ENCODE measurements at places on chromosomes 7 and 10. TPM values are rescaled to one million over a fixed set of nuclear protein-coding genes. Genes with fewer than 3 reads are reported as not detected.

DNA sequence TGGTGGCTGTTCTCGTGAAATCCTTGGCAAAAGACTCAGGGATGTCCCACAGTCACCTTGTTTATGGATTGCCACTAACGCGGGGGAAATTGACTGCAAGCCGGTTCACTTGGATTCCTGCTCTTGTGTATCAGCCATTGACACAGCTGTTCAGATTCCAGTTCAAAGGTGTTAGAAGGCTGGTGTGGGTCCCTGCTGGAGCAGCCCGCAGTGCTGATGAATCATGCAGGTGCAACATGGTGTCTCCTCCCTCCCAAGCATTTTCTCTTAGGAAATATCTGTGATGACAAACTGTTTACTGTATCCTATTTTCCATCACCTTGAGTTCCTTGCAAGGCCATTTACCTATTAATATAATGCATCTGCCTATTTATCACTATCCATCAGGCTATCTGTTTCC, 170.1 kb downstream of the GATA3 start:
- H3K27ac ChIP-seq = no peak overlapping the region
- no peak overlapping the region for H3K4me3 ChIP-seq
- H3K4me1 ChIP-seq = no peaks in the 10 kb centered on the region
- H3K27me3 ChIP-seq = no peaks in the 10 kb centered on the region
- no peaks in the 10 kb centered on the region for H3K36me3 ChIP-seq
- DNase-seq = no peak

Gene CDHR1
- polyA plus RNA-seq = 7.7 TPM

Gene COL17A1
- 0.40 TPM for polyA plus RNA-seq

- no peak for DNase-seq
- H3K27me3 ChIP-seq = no peaks in the 10 kb centered on the region
- no peak overlapping the region for H3K4me3 ChIP-seq
- no peaks in the 10 kb centered on the region for H3K36me3 ChIP-seq
- peak overlapping the region; percentile 89 for H3K27ac ChIP-seq
Measured at GRCh38 chr10:78301891-78302738, 268.5 kb downstream of the RPS24 start.

DNA sequence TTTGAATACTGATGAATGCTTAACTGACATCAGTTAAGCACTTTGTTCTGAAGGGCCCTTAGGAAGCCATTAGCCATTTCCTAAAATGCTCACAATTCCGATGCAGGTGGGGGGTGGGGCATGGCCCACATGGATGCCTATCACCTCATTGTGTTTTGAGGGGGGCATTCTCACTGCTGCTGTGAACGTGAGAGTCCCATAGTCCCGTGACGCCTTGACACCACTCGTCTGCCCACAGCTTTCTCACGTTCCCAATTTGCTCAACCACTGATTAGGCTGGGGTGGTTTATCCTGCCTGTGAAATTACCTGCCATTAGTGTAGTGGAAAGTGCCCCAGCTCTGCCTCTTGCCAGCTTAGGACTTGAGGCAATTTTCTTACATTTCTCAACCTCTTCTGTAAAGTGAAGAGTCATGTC, 31.9 kb downstream of the DUSP5 start:
- no peak overlapping the region for H3K4me3 ChIP-seq
- H3K36me3 ChIP-seq = no peaks in the 10 kb centered on the region
- no peak overlapping the region for H3K27ac ChIP-seq

GRCh38 chr7:55517191-55517633, 55.1 kb downstream of the VOPP1 start:
- no peak for DNase-seq
- H3K27me3 ChIP-seq = no peaks in the 10 kb centered on the region
- H3K4me1 ChIP-seq = no peaks in the 10 kb centered on the region
- H3K36me3 ChIP-seq = no peaks in the 10 kb centered on the region

- no peaks in the 10 kb centered on the region for H3K36me3 ChIP-seq
- H3K27me3 ChIP-seq = no peaks in the 10 kb centered on the region
- peaks cover 13% of the 10 kb centered on the region for H3K4me1 ChIP-seq
- no peak for DNase-seq
- H3K27ac ChIP-seq = no peak overlapping the region
- H3K4me3 ChIP-seq = no peak overlapping the region
Measured at GRCh38 chr7:42736931-42737330, 174.9 kb downstream of the C7orf25 start.

Gene VWDE
- 11.1 TPM for polyA plus RNA-seq

Gene ELOVL3
- 2.4 TPM for polyA plus RNA-seq

Gene VSTM4
- polyA plus RNA-seq = 23.6 TPM

GRCh38 chr7:130242198-130243014, 24.3 kb upstream of the CPA2 start:
- H3K4me3 ChIP-seq = no peak overlapping the region
- no peaks in the 10 kb centered on the region for H3K27me3 ChIP-seq
- no peak overlapping the region for H3K27ac ChIP-seq
- DNase-seq = peak; percentile 54
- no peaks in the 10 kb centered on the region for H3K36me3 ChIP-seq

Gene PROSER2
- 0.82 TPM for polyA plus RNA-seq

GRCh38 chr7:1665549-1666316, 4.3 kb upstream of the ELFN1 start:
- H3K36me3 ChIP-seq = no peaks in the 10 kb centered on the region
- peaks cover 60% of the 10 kb centered on the region for H3K27me3 ChIP-seq
- H3K27ac ChIP-seq = no peak overlapping the region
- DNase-seq = peak; percentile 21
- no peak overlapping the region for H3K4me3 ChIP-seq
- peaks cover 21% of the 10 kb centered on the region for H3K4me1 ChIP-seq

- no peaks in the 10 kb centered on the region for H3K27me3 ChIP-seq
Measured at GRCh38 chr10:129662426-129662825, 195.4 kb downstream of the MGMT start.

- no peaks in the 10 kb centered on the region for H3K36me3 ChIP-seq
- H3K4me1 ChIP-seq = no peaks in the 10 kb centered on the region
- no peak overlapping the region for H3K4me3 ChIP-seq
- H3K27me3 ChIP-seq = no peaks in the 10 kb centered on the region
- peak; percentile 84 for DNase-seq
- peak overlapping the region; percentile 1 for H3K27ac ChIP-seq
Measured at GRCh38 chr10:24981161-24981710, 28.8 kb upstream of the PRTFDC1 start.

Gene CASTOR2
- polyA plus RNA-seq = 2.0 TPM

DNA sequence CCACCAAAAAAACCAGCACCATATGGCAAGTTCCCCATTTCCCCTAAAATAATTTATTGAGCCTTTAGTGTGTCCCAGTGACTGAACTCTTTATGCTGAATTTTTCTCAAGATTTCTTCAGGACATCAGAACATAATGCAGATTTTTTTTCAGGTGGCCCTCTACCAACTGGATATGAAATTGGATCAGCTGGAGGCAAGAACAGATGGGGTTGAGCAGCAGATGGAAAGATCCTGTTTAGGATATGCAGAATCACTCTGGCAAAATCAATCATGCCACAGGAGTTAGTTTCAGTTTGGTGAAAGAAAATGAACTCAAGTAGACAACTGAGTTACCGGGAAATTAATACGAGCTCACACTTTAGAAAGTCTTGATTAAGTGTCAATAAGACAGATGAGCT, 761.5 kb upstream of the C7orf33 start:
- no peaks in the 10 kb centered on the region for H3K4me1 ChIP-seq
- no peaks in the 10 kb centered on the region for H3K36me3 ChIP-seq
- H3K4me3 ChIP-seq = no peak overlapping the region
- H3K27ac ChIP-seq = no peak overlapping the region

Gene GNGT1
- polyA plus RNA-seq = not detected

DNA sequence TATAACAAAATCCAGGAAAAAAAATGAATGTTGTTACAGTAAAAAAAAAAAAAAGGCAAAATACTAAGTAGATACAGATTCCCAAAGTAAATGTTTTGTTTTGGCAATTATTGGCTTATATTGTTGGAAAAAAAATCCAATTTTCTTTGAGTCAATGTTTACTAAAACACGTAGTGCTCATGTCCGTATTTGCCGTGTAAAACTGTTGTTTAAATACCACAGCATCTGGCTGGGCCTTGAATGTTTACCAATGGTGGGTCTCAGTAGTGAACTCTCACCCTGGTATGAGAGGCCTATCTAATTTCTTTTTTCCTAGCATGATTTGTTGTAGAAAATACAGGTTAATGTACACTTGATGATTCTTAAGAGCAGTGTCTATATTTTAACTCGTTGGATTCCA, 41.4 kb upstream of the SLC26A5 start:
- no peak overlapping the region for H3K27ac ChIP-seq
- no peak for DNase-seq
- H3K27me3 ChIP-seq = no peaks in the 10 kb centered on the region
- no peaks in the 10 kb centered on the region for H3K36me3 ChIP-seq
- no peaks in the 10 kb centered on the region for H3K4me1 ChIP-seq
- H3K4me3 ChIP-seq = no peak overlapping the region

DNA sequence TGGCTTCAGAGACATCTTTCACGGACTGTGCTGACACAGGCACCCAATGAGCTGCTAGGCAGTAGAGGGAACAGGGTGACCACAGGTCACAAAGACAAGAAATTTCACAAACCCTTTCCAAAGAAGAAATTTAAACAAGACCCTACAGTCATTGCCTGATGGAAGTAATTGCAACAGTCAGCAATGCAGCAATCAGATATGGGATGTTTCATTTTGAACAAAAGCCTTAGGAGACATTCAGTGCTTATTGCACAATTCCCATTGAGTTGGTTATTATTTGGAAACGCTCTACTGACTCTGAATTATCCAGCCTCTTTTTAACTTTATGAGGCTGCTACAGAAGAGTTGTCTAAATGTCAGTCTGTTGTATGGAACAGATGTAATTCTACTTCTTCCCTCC, 85.5 kb downstream of the ETV1 start:
- peaks cover 8% of the 10 kb centered on the region for H3K4me1 ChIP-seq
- DNase-seq = no peak
- peaks cover 8% of the 10 kb centered on the region for H3K36me3 ChIP-seq
- no peak overlapping the region for H3K4me3 ChIP-seq
- H3K27ac ChIP-seq = no peak overlapping the region
- no peaks in the 10 kb centered on the region for H3K27me3 ChIP-seq

Gene GFRA1
- polyA plus RNA-seq = 1.8 TPM

DNA sequence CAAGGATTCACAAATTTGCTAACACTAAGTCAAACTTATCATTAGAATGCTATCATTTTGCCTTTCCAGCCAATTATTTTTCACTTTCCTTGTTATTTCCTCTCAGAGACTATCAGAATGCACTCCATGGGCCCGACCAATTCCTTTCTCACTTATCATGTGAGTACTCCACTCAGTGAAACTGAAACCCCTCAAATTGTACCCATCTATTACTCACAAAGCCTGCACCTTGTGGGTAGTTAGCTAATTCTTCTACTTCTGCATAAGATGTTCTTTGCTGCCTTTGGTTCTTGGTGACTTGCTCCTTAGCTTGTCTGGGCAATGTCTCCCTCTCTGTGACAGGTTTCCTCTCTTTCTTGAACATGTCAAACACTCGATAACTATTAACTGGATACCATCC, 35.2 kb upstream of the MBL2 start:
- no peaks in the 10 kb centered on the region for H3K4me1 ChIP-seq
- DNase-seq = no peak
- H3K27ac ChIP-seq = no peak overlapping the region
- no peaks in the 10 kb centered on the region for H3K36me3 ChIP-seq

- peaks cover 19% of the 10 kb centered on the region for H3K4me1 ChIP-seq
- H3K27me3 ChIP-seq = no peaks in the 10 kb centered on the region
- H3K27ac ChIP-seq = no peak overlapping the region
- DNase-seq = no peak
Measured at GRCh38 chr10:3891396-3891795, 106.4 kb upstream of the KLF6 start.

GRCh38 chr7:128039544-128039953, 8.3 kb upstream of the LRRC4 start:
- no peak overlapping the region for H3K4me3 ChIP-seq
- DNase-seq = no peak
- no peaks in the 10 kb centered on the region for H3K27me3 ChIP-seq
- H3K4me1 ChIP-seq = peaks cover 15% of the 10 kb centered on the region

GRCh38 chr7:94509264-94509886, at the start of gene CASD1:
CASD1 (plus strand) TSS chr7:94509809; CDS start chr7:94510085, 276 bp downstream.
- H3K4me3 ChIP-seq = peak within 1 kb of the TSS; percentile 74
- H3K36me3 ChIP-seq = no peaks in the 10 kb centered on the region
- H3K27me3 ChIP-seq = no peaks in the 10 kb centered on the region
- H3K4me1 ChIP-seq = peaks cover 23% of the 10 kb centered on the region
- H3K27ac ChIP-seq = peak within 1 kb of the TSS; percentile 97

DNA sequence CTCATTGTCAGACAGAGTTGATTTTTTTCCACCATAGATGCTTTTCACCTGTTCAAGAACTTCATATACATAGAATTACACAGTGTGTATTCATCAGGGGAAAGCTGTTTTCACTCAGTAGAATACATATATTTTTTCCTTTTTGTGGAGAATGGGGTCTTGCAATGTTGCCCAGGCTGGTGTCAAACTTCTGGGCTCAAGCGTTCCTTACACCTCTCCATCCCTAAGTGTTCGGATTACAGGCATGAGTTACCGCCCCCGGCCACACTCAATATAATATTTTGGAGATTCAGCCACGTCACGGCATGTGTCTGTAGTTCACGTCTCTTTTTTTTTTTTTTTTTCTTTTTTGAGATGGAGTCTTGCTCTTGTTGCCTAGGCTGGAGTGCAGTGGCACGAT, 7.5 kb upstream of the SMC3 start:
- no peaks in the 10 kb centered on the region for H3K27me3 ChIP-seq
- no peak overlapping the region for H3K27ac ChIP-seq
- no peak for DNase-seq
- H3K4me3 ChIP-seq = no peak overlapping the region

DNA sequence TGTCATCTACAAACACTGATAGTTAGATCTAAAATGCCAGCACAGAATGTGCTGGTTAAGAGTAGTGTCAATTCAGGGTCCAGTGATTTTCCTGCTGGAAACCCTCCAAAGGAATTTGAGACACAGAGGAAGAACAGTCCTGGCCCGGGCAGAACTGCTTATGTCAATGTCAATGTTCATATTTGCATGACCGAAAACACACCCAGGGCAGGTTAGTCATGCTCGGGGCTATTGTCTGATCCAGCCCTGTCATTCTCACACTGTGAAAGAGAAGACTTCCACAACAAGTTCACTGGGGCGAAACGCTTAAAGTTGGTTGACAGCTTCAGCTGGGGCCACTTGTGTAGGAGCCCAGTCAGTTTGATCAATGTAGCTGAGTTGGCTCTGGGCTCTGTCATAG, 139.3 kb downstream of the C1GALT1 start:
- H3K4me1 ChIP-seq = no peaks in the 10 kb centered on the region
- H3K4me3 ChIP-seq = no peak overlapping the region
- no peaks in the 10 kb centered on the region for H3K27me3 ChIP-seq
- DNase-seq = no peak

- no peaks in the 10 kb centered on the region for H3K27me3 ChIP-seq
- H3K4me3 ChIP-seq = no peak overlapping the region
- H3K27ac ChIP-seq = no peak overlapping the region
- no peaks in the 10 kb centered on the region for H3K4me1 ChIP-seq
- H3K36me3 ChIP-seq = no peaks in the 10 kb centered on the region
Measured at GRCh38 chr10:108036265-108036664, 871.8 kb upstream of the SORCS1 start.

Gene ARHGAP22
- 11.6 TPM for polyA plus RNA-seq

Data from adrenal gland (tissue), 19 donors.